Body of pancreas (tissue), 4 donors: ENCODE measurements at places on chromosomes 2 and 18. TPM values are rescaled to one million over a fixed set of nuclear protein-coding genes. Genes with fewer than 3 reads are reported as not detected.

ABCG5 gene
- total RNA-seq = not detected

SCN3A gene
- 0.33 TPM for total RNA-seq

CYRIA gene
- 4.4 TPM for total RNA-seq

HOXD12 gene
- not detected for total RNA-seq

MC4R gene
- not detected for total RNA-seq

CHRNG gene
- not detected for total RNA-seq

MARCHF4 gene
- 2.6 TPM for total RNA-seq

TUBB8B gene
- total RNA-seq = not detected

COL4A3 gene
- 1.6 TPM for total RNA-seq

DSC3 gene
- 0.26 TPM for total RNA-seq

TRAPPC8 gene
- 20.8 TPM for total RNA-seq

FBXO15 gene
- total RNA-seq = 1.0 TPM

CIB4 gene
- not detected for total RNA-seq

TMEM198 gene
- 3.3 TPM for total RNA-seq

CENPA gene
- not detected for total RNA-seq

BAZ2B gene
- 104 TPM for total RNA-seq

LYPD1 gene
- 3.1 TPM for total RNA-seq

GCG gene
- 129 TPM for total RNA-seq

CFLAR gene
- total RNA-seq = 113 TPM

KIF3C gene
- 3.1 TPM for total RNA-seq

CDH19 gene
- 1.3 TPM for total RNA-seq

TCF7L1 gene
- total RNA-seq = 2.1 TPM

SMARCAL1 gene
- 9.9 TPM for total RNA-seq

LRATD1 gene
- 14.5 TPM for total RNA-seq

PPIG gene
- 25.1 TPM for total RNA-seq

CFAP65 gene
- not detected for total RNA-seq

CEP68 gene
- 20.0 TPM for total RNA-seq

ECEL1 gene
- not detected for total RNA-seq

ANKRD62 gene
- total RNA-seq = 14.2 TPM

FAM161A gene
- 3.0 TPM for total RNA-seq

SFT2D3 gene
- 11.2 TPM for total RNA-seq

MFF gene
- 141 TPM for total RNA-seq

GAL3ST2 gene
- total RNA-seq = not detected

SLC9A4 gene
- total RNA-seq = not detected
